Kasumi-1 (cell line): ENCODE measurements at places on chromosomes 12 and 14.

GRCh38 chr14:103735815-103736545 lies 20.4 kb downstream of the ZFYVE21 start:
- DNase-seq = no peak

GRCh38 chr12:112112409-112113133 lies 4.0 kb upstream of the NAA25 start:
- no peak for DNase-seq

GRCh38 chr12:88334271-88334670 lies 192.2 kb downstream of the TMTC3 start:
- no peak for DNase-seq

GRCh38 chr12:79557690-79558315 lies 133.0 kb downstream of the PAWR start:
- no peak for DNase-seq

DNA sequence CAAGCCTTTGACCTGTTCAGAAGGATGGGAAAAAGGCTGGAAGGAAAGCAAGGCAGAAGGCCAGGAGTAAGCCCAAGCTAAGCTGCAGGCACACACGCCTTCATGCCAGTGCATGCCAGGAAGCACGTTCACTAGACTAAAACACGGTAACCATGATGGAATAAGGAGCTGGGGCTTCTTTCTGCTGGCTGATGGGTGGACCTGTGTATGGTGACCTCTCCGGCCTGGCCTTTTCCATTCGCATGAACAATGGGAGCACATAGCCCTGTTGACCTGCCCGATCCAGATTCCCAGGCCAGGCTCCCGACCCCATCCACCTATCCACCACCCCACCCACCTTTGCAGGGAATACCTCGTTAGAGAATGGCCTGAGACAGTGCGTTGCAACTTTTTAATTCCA lies 22.8 kb downstream of the VSX2 start:
- DNase-seq = no peak

- no peak for DNase-seq
These were observed 72.2 kb downstream of the TSPAN8 start for GRCh38 chr12:71085575-71085974.

DNA sequence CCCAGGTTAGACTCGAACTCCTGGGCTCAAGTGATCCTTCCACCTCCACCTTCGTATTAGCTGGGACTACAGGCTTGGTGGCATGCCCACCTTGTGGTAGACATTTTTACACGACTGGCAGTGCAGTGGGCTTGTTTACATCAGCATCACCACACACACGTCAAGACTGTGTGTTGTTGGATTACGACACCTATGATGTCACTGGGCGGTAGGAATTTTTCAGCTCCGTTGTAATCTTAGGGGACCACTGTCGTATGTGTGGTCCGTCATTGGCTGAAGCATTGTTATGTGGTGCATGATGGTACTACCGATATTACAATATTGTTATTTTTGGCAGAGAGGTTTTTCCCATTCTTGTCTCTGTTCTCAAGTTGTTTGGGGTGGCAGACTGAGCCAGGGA lies 50.7 kb downstream of the TSPAN9 start:
- no peak for DNase-seq

GRCh38 chr12:94637390-94638113 lies 12.8 kb downstream of the TMCC3 start:
- no peak for DNase-seq

- DNase-seq = no peak
These were observed 76.7 kb downstream of the ANO6 start for GRCh38 chr12:45292486-45293195.

- DNase-seq = no peak
These were observed 103.5 kb downstream of the GLT1D1 start for GRCh38 chr12:128956755-128957154.
